ENCODE measurements at places on chromosomes 13 and 19.

DNA sequence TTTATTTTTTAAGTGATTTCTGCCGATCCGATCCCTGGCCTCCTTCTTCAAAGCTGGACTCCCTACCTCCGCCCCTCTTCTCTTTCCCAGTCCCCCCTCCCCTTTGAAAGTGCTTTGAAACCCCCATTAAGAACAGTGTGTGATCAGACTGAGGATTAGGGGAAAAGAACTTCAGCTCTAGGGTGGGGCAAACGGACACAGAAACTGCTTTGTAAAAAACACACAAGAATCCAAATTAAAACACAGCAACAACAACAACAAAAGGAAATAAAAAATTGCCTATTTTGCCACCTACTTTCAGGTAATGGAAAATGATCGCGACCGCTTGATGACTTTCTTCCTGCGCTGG, 1.4 kb downstream of the SPRY2 start:
- no peak for DNase-seq

- no peak for DNase-seq
These were observed 199.8 kb downstream of the DNAJC15 start for GRCh38 chr13:43223216-43223615.

DNA sequence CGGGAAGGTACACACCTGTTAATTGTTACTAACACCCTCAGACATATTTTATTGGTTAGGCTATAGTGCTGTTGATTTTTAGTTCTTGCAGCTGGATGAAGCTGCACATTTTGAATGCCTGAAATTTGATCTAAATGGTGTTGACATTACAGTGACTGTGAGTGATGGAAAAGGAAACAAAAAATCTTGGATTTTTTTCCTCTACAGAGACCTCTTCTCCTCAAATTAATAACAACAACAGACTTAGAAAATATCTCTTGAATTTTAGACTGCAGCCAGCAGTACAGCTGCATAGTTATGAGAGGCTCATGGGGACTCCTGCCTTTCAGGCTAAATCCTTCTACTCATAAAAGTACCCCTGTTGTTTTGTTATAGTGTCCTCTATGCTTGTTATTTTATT, 500.5 kb upstream of the SPRY2 start:
- DNase-seq: no peak

GRCh38 chr13:38657191-38657590, 29.7 kb upstream of the FREM2 start:
- DNase-seq: no peak

DNA sequence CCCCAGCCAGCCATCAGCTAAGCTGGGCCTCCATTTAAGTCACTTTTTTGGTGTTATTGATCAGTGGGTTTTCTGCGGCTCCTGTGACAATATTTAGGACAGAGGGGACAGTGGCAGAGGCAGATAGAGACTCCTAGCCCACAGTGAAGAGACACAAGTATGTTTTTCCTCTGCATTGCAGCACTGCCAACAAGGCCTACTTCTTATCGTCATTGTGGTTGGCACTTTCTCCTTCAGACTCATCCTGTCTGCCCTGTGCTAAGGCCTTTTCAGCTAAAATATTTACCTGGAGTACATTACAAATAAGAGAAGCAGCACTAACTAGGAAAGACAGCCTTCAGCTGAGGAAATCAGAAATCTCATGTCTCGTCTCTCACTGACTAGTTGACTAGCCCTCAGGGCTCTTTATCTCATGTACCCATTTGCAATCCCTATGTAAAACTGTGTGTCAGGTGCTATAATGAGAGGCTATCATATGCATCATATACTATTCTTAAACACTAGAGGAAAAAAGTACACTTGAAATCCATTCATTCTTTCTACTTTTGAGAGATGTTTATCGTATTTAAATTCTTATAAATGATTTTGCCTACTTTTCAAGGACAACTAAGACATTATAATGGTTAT, 62.2 kb downstream of the ZAR1L start:
- no peak for DNase-seq

- DNase-seq: no peak
These were observed 12.7 kb upstream of the KL start for GRCh38 chr13:33003458-33004019.

DNA sequence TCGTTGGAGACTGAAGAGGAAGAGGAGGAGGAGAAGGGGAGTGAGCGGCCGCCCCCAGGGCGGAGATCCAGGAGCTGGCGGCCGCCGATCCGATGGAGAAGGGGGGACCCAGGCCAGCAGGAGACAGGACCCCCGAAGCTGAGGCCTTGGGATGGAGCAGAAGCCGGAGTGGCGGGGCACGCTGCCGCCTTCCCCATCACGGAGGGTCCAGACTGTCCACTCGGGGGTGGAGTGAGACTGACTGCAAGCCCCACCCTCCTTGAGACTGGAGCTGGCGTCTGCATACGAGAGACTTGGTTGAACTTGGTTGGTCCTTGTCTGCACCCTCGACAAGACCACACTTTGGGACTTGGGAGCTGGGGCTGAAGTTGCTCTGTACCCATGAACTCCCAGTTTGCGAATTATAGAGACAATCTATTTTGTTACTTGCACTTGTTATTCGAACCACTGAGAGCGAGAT, 1.8 kb downstream of the GADD45B start:
- no peak for DNase-seq

GRCh38 chr19:8204961-8205360, 4.2 kb upstream of the CERS4 start:
- DNase-seq: no peak

DNA sequence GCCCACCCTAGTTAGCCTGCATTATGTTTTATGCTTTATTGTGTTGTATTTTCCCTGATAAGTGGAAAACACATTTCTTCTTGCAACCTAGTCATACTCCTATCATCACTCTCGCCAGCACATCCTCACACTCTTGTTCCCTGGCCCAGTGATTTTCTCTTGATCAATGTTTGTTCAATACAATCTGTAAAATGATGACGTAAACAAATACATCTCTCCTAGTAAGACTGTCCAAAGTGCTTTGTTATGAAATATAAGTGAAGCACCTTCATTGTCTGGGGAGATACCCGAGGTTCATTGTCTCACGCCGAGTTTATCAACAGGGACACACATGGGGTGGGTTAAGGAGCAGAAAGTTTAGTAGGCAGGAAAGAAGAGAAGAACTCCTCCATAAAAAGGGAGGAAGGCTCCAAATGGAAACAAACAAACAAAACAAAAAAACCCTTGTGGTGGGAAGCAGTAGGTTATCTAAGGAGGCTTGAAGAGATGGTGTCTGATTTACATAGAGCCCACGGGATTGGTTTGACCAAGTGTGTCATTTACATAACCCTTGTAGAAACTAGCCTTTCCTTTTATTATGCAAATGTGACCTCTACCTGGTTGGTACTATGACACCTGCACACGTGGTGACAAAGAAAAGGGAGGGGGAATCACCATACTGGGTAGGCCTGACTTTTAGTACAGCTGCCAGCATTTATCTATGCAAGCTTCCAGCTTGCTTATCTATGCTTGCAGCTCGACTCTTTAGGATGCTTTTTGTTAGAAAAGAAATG, 1317.9 kb upstream of the SPRY2 start:
- no peak for DNase-seq

- no peak for DNase-seq
These were observed 22.4 kb upstream of the BRD4 start for GRCh38 chr19:15354566-15355296.

DNA sequence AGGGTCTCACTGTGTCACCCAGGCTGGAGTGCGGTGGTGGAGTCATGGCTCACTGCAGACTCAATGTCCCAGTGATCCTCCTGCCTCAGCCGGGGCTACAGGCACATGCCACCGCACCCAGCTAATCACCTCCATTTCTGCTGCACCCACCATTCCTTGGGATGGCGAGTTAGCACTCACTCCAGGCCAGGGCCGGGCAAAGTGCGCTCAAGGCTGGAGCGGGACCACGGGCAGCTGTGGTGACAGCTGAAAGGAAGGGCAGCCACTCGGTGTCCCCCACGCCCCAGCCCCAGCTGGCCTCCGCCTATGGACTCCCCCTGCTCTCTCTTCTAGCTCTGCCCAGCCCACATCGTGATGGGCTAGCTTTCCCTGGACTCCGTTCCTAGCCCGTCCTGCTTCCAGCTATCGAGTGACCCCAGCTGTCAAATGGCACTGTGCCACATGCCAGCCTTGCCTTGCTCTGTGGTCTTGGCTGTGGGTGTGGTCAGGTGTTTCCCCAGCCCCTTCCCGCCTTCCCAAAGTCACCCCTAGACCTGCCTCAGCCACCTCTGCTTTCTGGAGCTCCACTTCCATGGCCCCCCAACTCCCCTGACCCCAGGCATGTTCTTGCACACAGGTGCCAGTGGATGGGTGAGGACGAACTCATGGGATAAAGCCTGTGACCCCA, 4.1 kb downstream of the MICOS13 start:
- DNase-seq: no peak

DNA sequence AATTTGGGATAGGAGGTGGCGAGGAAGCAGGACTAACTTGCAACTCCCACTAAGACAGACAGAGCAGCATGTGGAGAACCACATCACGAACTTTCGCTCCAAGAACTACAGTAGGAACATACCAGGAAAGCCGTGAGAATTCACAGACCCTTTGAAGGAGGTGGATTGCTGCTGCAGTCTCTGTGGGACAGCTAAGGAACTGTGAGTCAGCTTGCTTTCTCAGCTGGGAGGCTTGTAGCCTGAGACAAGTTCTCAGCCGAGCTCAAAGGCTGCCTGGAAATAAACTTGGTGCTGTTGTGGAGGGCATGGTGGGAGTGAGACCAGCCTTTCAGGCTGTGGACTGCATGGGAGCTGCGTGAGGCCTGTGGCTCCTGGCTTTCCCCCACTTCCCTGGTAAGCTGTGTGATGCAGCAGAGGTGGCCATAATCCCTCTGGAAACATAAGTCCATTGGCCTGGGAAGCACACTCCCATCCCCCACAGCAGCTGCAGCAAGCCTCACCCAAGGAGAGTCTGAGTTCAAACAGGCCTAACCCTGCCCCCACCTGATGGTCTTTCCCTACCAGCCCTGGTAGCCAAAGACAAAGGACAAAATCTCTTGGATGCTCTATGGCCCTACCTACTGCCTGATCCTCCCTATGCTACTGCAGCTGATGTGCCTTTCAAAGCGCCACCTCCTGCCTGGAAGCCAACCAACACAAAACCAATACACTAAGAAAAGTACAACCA, 441.1 kb upstream of the HTR2A start:
- no peak for DNase-seq

GRCh38 chr19:51271067-51271466, 20.2 kb downstream of the SIGLECL1 start:
- DNase-seq: no peak

GRCh38 chr19:2478756-2479555, 3.0 kb downstream of the GADD45B start:
- DNase-seq: no peak

DNA sequence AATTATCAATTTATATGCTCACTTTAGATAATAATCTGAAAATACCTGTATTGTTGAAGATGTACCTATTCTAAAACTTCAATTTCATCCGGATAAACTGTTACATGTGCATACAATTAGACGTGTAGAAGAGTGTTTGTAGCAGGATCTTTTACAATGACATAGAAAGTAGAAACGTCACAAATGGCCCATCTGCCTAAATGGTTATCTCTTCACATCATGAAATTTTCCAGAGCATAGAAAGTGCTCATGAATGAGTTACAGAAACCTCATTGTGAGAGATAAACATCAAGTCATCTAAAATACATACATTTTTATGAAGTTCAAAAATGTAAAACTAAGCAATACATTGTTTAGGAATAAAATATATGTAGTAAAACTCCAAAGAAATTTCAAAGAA, 607.4 kb downstream of the GPC6 start:
- DNase-seq: no peak

- DNase-seq: no peak
These were observed 565 bp downstream of the KLK10 start for GRCh38 chr19:51018745-51019543.

- no peak for DNase-seq
These were observed 17.5 kb downstream of the ZC3H13 start for GRCh38 chr13:46035066-46035465.

- DNase-seq: no peak
These were observed 143.8 kb upstream of the GJB6 start for GRCh38 chr13:20375871-20376270.

DNA sequence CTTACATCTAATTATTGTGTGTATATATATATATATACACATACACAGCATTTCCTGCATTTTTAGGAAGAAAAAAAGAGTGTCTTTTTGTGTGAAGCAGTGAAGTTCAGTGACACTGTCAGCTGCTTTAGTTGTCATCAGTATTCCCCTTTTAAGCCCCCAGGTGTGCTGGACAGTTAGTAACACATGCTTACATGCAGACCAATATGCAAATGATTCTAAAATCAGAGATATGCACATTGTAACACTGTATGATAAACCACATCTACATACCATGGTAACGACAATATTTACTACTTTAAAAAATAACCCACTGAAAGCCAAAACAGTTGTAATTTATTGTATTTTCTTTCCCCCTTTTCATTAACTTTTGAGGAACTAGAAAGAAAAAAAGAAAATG, 16.8 kb downstream of the LHFPL6 start:
- no peak for DNase-seq

DNA sequence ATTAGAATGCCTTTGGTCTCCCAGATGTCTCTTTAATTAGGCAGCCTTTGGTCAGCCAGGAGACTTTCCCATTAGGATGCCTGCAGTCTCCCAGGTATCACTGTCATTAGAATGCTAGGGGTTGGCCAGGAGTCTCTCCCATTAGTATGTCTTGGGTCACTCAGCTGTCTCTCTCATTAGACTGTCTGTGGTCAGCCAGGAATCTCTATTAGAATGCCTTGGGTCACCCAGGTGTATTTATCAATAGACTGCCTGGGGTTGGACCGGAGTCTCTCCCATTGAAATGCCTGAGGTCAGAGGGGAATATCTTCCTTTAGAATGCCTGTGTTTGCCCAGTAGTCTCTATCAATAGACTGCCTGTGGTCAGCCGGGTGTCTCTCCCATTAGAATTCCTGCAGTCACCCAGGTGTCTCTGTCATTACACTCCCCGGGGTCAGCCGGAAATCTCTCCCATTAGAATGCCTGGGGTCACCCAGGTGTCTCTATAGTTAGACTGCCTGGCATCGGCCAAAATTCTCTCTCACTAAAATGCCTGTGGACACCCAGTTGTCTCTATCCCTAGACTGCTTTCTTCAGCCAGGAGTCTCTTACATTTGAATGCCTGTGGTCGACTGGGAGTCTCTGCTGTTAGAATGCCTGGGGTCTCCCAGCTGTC, 1460.3 kb downstream of the UQCRFS1 start:
- no peak for DNase-seq

- no peak for DNase-seq
These were observed 81.1 kb downstream of the STK24 start for GRCh38 chr13:98495627-98496478.

DNA sequence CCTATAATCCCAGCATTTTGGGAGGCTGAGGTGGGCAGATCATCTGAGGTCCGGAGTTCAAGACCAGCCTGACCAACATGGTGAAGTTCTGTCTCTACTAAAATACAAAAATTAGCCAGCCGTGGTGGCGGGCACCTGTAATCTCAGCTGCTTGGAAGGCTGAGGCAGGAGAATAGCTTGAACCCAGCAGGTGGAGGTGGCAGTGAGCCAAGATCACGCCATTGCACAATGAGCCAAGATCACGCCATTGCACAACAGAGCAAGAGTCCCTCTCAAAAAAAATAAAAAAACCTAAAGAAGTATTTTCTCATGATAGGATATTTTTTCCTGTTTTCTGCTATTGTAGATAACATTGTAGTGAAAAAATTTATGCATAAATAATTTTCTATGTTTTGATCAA, 13.3 kb downstream of the IFT88 start:
- DNase-seq: no peak

All from esophagus squamous epithelium (tissue), 5 donors.